Activated T-helper 1 cell treated with anti-CD3 and anti-CD28 coated beads, Interleukin-12 subunit alpha, Interleukin-12 subunit beta, Interleukin-2, Interleukin-4 antibody, amounts not matched to agents 30 ng/mL and 10 ng/mL and 1 ng/mL, durations not matched to agents 14 hours and 24 hours and 36 hours (primary cell): ENCODE measurements at places on chromosomes 7 and 10. TPM values are rescaled to one million over a fixed set of nuclear protein-coding genes. Genes with fewer than 3 reads are reported as not detected.

Gene MBL2
- not detected in 2 replicates for total RNA-seq

Gene SEMA3E
- not detected in 2 replicates for total RNA-seq

Gene NEUROG3
- total RNA-seq, result not detected in 2 replicates

Gene FKBP6
- not detected in 2 replicates for total RNA-seq

Gene JAZF1
- total RNA-seq, result 6.2 and 9.8 TPM in 2 replicates

Gene PDE6C
- total RNA-seq, result not detected in 2 replicates

Gene PRSS37
- total RNA-seq, result not detected in 2 replicates

Gene SUPV3L1
- 67.5 and 69.1 TPM in 2 replicates for total RNA-seq

Gene CALHM2
- total RNA-seq, result 18.6 and 19.1 TPM in 2 replicates

Gene CALCR
- not detected in 2 replicates for total RNA-seq

Gene TMEM26
- total RNA-seq, result not detected in 2 replicates

Gene STAG3
- 25.0 and 30.6 TPM in 2 replicates for total RNA-seq

Gene KIN
- 11.0 and 12.3 TPM in 2 replicates for total RNA-seq

Gene TUBB8
- total RNA-seq, result not detected in 2 replicates

Gene LRRC4
- 1.3 and 2.1 TPM in 2 replicates for total RNA-seq

Gene ZNF485
- total RNA-seq, result 5.7 and 6.6 TPM in 2 replicates

Gene GBX1
- not detected in 2 replicates for total RNA-seq

Gene PDZD8
- 20.2 and 24.5 TPM in 2 replicates for total RNA-seq

Gene PRF1
- 100 and 103 TPM in 2 replicates for total RNA-seq

Gene NPTX2
- total RNA-seq, result 0.08 and 0.10 TPM in 2 replicates

Gene CALML5
- total RNA-seq, result not detected in 2 replicates

Gene NRCAM
- 0.17 and 0.21 TPM in 2 replicates for total RNA-seq

Gene NPC1L1
- total RNA-seq, result not detected in 2 replicates

Gene TMEM178B
- total RNA-seq, result 2.5 and 3.7 TPM in 2 replicates

Gene OR6V1
- not detected in 2 replicates for total RNA-seq

Gene PTF1A
- total RNA-seq, result not detected in 2 replicates

Gene PRLHR
- not detected in 2 replicates for total RNA-seq

Gene C10orf105
- total RNA-seq, result 0.18 and 0.32 TPM in 2 replicates

Gene DEPP1
- total RNA-seq, result 4.6 and 5.3 TPM in 2 replicates

Gene ZNF804B
- total RNA-seq, result not detected in 2 replicates
